ENCODE measurements at places on chromosomes 5 and 9.

DNA sequence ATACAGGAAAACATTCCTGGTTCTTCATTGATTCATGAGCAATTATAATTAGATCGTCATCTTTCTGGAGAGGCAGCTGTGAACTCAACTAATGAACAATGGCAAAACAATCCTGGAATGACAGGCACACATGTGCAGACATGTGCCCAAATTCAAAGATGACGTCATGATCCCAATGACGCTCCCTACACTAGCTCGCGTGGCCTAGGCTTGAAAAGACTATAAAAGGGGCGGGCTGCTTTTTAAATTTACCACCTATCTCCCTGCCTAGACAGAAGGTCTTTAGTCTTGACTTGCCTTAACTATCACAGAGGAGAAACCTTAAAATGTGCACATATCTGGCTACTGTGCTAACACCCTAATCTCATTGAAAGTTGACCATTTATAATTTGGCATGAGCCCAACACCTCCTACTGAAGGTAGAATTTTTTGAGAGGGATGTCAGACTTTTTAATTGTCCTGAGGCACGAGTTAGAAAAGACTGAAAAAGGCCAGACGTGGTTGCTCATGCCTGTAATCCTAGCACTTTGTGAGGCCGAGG lies 88.2 kb downstream of the PRRT1B start:
- no peak for DNase-seq

- no peak for DNase-seq
Observed at GRCh38 chr5:119083679-119084078, 12.8 kb downstream of the DMXL1 start.

DNA sequence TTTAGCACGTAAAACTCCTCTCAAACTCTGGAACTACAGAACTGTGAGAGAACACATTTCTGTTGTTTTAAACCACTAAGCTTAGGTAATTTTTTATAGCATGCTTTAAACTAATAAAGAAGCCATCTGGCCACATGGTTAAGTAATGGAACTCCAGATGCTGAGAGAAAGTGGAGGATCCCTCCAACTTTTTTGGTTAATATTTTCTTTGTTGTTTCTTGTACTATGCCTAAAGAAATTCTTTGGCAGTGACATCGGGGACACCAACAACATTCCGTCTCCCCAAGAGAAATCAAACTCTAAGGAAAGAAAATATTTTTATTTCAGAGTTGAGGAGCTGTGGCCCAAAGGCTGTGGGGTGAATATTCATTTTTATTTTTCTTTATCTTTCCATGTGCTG lies 734.8 kb upstream of the CDH9 start:
- DNase-seq: no peak

- no peak for DNase-seq
Observed at GRCh38 chr9:133080161-133080560, 18.4 kb downstream of the CEL start.

GRCh38 chr9:123656565-123656964 lies 273.4 kb downstream of the DENND1A start:
- DNase-seq: no peak

DNA sequence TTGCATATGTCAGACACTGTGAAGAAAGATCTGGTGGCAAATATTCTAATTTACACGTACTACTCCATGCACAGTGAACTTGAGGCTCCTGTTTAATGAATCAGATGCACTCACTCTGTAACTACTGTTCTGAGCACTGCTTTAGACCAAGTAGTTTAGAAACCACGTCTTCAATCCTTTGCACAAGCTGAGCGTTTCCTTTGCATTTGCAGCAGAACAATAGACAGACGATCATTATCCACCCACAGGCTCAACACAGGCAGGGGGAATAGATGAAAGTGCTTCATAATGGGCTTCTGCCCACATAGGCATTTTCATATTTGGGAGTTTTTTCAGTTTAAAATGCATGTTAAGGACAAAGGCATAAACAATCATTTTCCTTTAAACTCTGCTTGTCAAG lies 423.3 kb upstream of the ADAMTS16 start:
- DNase-seq: no peak

DNA sequence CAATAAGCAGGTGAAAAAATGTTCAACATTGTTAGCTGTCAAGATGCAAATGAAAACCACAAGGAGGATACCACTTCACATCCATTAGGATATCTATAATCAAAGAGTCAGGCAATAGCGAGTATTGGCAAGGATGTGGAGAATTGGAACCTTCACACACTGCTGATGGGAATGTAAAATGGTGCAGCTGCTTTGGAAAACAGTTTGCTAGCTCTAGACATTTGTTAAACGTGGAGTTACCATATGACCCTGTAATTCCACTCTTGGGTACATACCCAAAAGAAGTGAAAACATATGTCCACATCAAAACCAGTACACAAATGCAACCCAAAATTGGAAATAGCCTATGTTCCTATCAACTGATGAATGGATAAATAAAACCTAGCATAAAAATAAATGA lies 37.4 kb downstream of the SCAMP1 start:
- DNase-seq: no peak

- DNase-seq: no peak
Observed at GRCh38 chr5:56323505-56323904, 90.4 kb upstream of the ANKRD55 start.

DNA sequence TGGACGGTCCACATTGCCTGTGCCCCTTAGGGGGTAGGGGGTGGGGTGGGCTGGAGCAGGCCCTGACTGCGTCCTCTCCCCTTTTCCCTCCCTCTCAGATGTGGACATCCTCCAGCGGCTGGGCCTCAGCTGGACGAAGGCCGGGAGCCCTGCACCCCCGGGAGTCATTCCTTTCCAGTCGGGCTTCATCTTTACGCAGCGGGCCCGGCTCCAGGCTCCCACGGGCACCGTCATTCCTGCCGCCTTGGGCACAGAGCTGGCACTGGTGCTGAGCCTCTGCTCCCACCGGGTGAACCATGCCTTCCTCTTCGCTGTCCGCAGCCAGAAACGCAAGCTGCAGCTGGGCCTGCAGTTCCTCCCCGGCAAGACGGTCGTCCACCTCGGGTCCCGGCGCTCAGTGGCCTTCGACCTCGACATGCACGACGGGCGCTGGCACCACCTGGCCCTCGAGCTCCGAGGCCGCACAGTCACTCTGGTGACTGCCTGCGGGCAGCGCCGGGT lies 12.3 kb downstream of the COL27A1 start:
- DNase-seq: no peak

DNA sequence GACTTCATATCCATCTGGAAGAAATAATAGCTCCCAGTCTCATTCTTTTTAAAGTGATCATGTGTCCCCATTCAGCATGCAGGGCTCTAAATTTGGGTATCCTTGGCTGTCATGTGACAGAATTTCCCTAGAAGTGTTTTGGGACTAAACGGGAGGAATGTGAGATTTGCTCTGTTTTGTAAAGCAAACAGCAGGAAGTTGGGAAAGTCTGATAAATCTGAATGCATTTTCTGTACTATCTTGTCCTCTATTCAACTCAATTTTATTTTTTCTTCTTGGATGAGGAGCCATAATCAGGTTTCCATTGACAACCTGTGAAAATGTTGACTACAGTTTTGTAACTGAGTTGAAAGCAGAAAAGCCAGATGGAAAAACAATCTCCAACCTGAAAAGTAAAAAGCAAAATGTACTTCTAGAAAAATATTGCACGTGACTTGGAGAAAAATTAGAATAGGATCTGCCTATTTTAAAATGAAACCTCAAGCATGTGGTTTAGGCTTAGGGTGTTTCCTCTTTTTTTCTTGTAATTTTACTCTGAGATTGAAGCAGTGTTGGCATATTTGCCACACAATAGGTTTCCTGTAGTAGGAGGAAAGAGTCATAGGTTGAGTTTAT lies 76.2 kb upstream of the IL6ST start:
- no peak for DNase-seq

DNA sequence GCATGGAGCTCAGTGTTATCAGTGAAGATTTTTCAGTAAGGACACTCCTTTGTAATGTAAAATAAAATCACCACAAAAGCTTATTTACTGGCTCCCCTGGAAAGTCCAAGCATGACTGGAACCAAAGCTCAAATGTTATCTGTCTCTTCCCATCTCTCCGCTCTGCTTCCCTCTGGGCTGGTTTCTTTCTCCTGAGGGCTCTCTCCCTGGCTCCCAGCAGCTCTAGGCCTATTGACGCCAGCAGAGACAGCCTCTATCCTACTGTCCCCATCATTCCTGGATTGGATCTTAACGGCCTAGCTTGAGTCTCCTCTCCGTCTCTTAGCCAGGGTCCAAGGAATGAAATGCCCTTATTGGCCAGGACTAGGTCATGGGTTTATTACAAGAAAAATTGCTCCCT lies 86.1 kb downstream of the TMEM167A start:
- DNase-seq: no peak

DNA sequence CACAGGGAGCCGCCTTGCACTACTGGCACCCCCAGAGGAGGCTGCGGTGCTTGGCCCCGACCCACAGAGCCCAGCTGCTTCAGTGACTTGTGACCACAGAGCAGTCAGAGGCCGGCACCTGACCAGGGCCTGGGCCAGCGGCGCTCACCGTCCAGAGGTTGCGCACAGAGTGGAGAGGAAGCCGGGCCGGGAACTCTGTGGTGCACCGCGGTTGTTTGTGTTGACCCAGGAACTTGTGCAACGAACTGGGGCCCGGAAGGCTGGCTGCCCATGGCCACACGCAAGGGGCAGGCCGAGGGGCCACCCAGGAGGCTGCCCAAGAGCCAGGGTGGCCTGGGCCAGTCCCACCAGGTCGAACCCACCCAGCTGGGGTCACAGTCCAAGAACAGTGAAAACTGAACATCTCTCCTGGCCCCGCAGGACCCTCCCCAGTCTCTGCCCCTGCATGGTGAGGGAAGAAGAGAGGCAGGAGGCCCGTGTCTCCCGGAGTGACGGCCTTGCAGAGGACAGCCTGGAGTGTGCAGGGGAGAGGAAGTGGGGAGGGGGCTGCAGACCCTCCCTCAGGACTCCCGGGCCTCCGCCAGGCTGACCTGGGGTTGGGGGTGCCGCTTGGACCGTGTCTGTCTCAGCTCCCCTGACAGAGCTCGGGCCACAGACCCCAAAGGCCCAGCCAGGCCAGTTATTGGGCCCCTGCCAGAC lies 42.8 kb upstream of the EGFL7 start:
- no peak for DNase-seq

- DNase-seq: peak; percentile 45
Observed at GRCh38 chr5:15003511-15003920, 131.9 kb upstream of the ANKH start.

DNA sequence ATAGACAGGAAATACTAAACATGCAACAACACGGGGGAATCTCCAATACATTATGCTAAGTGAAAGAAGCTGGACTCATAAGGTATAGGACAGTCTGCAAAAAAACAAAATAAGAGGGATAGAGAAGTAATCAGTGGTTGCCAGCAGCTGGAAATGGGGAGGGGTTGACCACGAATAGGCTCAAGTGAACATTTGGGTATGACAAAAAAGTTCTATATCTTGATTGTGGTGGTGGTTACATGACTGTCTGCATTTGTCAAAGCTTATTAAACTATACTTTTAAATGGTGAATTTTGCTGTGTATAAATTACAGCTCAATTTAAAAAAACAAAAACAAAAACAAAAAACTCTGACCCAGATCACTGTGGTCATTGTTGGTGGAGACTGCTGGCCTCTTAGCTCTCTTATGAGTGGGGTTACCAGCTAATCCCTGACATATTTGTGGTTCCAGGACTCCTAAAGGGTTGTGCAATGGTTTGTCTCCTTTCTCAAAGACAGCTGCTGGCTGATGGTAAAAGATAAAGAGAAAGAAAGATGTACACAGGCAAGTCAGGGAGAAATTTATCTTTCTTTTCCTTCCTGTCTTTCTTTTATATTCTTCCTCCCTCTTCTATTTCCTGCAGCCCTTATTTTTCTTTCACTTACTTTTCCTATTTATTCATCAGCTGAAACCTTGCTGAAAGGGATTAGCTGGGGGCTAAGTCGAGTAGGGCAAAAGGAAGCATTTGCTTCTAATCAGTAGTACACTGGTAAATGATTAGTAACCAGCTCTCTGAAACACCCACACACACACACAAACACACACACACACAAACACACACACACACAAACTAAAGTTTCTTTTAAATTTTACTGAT lies 42.6 kb upstream of the APC start:
- no peak for DNase-seq

DNA sequence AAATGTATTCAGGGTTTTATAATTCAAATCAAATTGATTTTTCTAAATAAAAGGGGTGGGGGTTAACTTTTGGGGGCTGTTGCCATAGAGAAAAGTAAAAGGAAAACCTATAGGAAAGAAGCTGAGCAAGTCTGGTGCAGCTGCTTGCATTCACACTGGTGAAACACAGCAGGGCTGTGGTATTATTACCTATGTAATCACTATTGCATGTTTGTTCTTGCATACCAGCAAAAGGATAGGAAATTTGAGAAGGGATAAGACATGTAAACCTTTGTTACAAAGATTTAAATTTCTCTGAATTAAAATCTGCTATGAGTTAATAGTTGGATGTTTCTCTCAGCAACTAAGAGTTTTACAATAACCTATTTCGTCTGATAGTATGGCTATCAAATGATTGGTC lies 346.7 kb downstream of the EFNA5 start:
- no peak for DNase-seq

DNA sequence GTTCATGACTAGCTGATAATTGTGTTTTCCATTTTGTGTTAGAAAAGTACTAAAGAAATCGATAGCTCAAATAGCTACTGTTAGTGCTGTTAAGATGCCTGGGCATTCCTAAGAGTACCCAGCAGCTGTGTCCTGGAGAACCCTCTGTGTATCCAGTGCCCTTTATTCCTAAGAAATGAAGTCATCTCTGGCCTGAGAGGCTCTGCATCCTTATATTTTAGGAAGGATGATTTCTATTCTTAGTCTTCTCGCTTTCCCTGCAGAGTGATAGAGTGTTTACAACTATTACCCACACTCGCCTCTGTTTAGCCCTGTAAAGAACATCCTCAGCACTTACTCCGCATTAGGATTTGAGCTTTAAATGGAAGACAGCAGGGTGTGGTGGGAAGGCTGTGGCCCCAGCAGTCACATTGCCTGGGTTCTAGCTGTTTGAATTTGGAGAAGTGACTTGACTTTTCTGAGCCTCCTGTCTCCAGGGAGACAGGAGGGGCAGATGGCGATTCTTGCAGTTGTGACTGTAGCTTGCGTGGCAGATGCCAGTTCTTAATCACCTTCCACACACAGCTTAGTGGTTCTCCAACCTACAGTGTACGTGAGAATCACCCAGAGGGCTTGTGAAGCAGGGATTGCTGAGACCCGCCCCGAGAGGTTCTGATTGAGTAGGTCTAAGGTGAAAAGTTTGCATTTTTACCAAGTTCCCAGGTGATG lies 177.2 kb upstream of the PITX1 start:
- DNase-seq: no peak

DNA sequence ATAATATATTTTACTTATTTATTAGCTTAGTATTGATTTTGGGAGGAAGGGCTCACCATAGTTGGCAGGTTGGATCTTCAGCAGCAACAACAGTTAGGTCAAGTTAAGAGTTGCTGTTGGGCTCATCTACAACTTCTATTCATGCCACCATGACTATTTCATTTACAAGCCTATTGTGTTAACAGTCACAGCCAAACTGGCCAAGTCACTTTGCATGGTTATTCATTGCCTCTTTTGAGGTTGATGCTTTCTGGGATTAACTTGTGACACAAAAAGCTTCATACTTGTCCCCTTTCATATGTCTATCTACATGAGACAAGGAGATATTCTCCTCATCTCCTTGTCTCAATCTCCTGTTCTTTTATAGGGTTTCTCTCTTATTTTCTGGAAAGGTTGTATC lies 98.3 kb downstream of the WDR70 start:
- DNase-seq: no peak
